ENCODE measurements at places on chromosomes 16 and 17. TPM values are rescaled to one million over a fixed set of nuclear protein-coding genes. Genes with fewer than 3 reads are reported as not detected.

Gene OR3A3
- not detected for total RNA-seq

Gene ZNF385C
- not detected for total RNA-seq

Gene SMARCD2
- 72.8 TPM for total RNA-seq

Gene C1QL1
- total RNA-seq: 0.28 TPM

DNA sequence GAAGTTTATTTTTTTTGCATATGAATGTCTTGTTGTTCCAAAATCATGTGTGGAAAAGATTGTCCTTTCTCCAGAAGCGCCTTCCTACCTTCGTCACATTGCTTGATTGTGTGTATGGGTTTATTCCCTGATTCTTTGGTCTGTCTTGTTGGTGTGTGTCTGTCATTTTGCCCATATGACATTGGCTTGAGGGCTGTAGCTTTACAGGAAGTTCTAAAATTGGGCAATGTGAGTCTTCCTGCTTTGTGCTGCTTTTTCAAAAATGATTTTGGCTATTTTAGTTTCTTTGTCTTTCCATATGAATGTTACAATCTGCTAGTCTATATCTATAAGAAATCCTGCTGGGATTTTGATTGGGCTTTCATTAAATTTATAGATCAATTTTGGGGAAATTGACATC, 217.2 kb downstream of the SNX29 start:
- no peaks in the 10 kb centered on the region for H3K27me3 ChIP-seq
- no peaks in the 10 kb centered on the region for H3K4me1 ChIP-seq
- no peaks in the 10 kb centered on the region for H3K36me3 ChIP-seq
- H3K27ac ChIP-seq: no peak overlapping the region
- no peak overlapping the region for H3K4me3 ChIP-seq
- no peak for DNase-seq

- H3K36me3 ChIP-seq: no peaks in the 10 kb centered on the region
- H3K27me3 ChIP-seq: no peaks in the 10 kb centered on the region
- no peaks in the 10 kb centered on the region for H3K4me1 ChIP-seq
- no peak for DNase-seq
Measured at GRCh38 chr16:23768581-23768980, 13.8 kb downstream of the CHP2 start.

DNA sequence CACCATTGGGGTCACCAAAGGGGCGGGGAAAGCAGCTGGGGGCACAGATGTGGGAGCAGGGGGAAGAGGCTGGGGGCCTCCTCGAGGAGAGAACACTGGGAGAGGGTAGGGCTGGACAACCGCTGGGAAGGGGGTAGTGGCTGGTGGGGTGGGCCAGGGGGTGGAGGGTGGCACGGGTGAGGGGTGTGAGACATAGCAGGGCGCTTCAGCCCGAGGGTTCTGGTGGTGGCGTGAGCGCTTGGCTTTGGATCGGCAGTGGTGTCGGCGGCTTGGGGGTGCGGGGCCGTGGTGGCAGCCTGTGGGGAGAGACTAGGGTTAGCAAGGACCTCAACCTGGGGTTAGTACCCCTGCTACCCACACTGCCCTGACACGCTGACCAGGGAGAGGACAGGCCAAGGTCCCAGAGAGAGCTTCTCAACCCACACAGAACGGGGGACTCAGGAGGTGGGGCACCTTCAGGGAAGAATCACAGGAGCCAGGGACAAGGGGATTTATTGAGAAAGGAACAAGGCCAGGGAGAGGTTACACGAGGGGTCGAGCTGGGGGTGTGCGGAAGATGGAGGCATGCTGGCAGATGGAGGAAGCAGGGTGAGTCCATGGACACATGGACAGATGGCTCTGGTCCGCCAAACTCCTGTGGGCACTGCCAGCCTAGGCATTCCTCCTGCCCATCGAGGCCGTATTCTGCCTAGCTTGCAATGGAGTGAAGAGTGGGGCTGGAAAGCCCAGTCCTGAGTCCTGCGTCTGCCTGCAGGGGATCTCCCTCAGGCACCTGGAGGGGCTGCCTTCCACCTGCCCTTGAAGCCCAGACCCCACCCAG, 8.4 kb downstream of the PER1 start:
- no peaks in the 10 kb centered on the region for H3K27me3 ChIP-seq
- DNase-seq: no peak
- no peak overlapping the region for H3K4me3 ChIP-seq
- no peak overlapping the region for H3K27ac ChIP-seq
- H3K4me1 ChIP-seq: no peaks in the 10 kb centered on the region

- DNase-seq: peak; percentile 46
- no peaks in the 10 kb centered on the region for H3K36me3 ChIP-seq
- no peak overlapping the region for H3K27ac ChIP-seq
- H3K4me1 ChIP-seq: no peaks in the 10 kb centered on the region
- peaks cover 10% of the 10 kb centered on the region for H3K27me3 ChIP-seq
- peak overlapping the region; percentile 29 for H3K4me3 ChIP-seq
Measured at GRCh38 chr16:50697881-50698767, 4.7 kb downstream of the NOD2 start.

DNA sequence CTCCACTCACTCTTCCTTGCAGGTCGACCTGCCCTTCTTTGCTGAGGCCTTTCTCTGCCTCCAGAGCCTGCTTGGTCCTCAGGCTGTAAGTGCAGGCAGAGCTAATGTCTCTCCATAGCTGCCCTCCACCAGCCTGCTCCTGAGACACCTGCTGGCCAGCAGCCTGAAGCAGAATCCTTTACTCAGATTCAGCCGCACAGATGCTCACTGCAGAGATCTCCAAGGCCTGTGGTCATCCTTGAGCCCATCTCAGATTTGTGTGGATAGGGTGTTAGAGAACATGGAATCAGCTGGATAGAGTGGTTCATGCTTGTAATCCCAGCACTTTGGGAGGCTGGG, 11.5 kb downstream of the DEXI start:
- no peak for DNase-seq
- H3K4me1 ChIP-seq: peaks cover 3% of the 10 kb centered on the region
- no peak overlapping the region for H3K4me3 ChIP-seq
- H3K27me3 ChIP-seq: no peaks in the 10 kb centered on the region
- H3K36me3 ChIP-seq: peaks cover 43% of the 10 kb centered on the region

GRCh38 chr17:62911114-62911513, 54.9 kb upstream of the TANC2 start:
- H3K4me1 ChIP-seq: no peaks in the 10 kb centered on the region
- H3K27me3 ChIP-seq: peaks cover 4% of the 10 kb centered on the region
- H3K36me3 ChIP-seq: no peaks in the 10 kb centered on the region
- H3K4me3 ChIP-seq: no peak overlapping the region
- H3K27ac ChIP-seq: no peak overlapping the region

GRCh38 chr17:44044071-44044470, 22.4 kb downstream of the LSM12 start:
- no peaks in the 10 kb centered on the region for H3K27me3 ChIP-seq
- H3K27ac ChIP-seq: peak overlapping the region; percentile 57
- H3K36me3 ChIP-seq: peaks cover 15% of the 10 kb centered on the region

- DNase-seq: peak; percentile 48
- H3K4me3 ChIP-seq: no peak overlapping the region
- H3K36me3 ChIP-seq: peaks cover 32% of the 10 kb centered on the region
- peak overlapping the region; percentile 18 for H3K27ac ChIP-seq
Measured at GRCh38 chr16:27318392-27319256, 4.8 kb downstream of the IL4R start.

Measured in IMR-90 (cell line).